ENCODE measurements at places on chromosomes 7 and 10.
A peak's percentile ranks its signal among the peaks of the same experiment; 100 is the strongest.

DNA sequence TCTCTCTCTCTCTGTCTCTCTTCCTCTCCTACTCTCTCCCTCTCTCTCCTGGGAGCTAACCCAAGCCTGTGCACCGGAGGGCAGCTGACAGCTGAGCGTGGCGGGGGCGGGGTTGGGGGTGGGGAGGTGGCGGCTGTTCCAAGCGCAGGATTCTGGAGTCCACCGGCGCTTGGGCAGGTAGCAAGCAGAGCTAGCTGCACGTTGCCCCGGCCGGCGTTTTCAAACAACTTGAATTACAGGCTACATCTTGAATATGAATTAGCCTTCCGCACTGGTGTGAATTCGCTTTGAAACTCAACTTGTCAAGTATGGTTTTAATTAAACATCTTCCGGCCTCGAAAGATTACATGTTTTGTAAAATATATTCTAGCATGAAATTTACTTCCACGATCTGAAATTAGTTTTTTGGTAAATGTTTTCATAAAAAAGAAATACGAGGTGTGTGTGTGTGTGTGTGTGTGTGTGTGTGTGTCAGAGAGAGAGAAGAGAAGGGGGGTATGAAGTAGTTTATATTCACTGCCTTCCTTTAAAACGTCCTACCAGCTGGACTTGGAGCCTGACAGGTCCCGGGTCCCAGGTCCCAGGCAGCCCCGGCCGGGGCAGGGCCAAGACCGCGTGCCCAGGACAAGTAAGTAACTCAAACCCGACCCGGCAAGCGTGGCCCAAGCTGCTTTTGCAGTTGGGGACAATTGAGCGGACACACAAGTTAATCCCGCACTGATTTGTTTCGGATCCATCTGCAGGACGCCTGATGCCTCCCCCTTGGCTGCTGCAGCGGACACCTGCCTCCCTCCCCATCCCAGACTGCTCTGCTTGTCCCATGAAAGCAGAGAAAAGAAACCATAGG is 9.0 kb upstream of the DLX6 start:
- DNase-seq: no peak

GRCh38 chr10:98062424-98062823 is 32.0 kb upstream of the CRTAC1 start:
- no peak for DNase-seq

- no peak for DNase-seq
Measured at GRCh38 chr10:128712661-128713400, 586.6 kb upstream of the MKI67 start.

- no peak for DNase-seq
Measured at GRCh38 chr7:101617451-101618206, 11.5 kb downstream of the MYL10 start.

GRCh38 chr7:36896418-36896817 is 172.1 kb upstream of the AOAH start:
- no peak for DNase-seq

DNA sequence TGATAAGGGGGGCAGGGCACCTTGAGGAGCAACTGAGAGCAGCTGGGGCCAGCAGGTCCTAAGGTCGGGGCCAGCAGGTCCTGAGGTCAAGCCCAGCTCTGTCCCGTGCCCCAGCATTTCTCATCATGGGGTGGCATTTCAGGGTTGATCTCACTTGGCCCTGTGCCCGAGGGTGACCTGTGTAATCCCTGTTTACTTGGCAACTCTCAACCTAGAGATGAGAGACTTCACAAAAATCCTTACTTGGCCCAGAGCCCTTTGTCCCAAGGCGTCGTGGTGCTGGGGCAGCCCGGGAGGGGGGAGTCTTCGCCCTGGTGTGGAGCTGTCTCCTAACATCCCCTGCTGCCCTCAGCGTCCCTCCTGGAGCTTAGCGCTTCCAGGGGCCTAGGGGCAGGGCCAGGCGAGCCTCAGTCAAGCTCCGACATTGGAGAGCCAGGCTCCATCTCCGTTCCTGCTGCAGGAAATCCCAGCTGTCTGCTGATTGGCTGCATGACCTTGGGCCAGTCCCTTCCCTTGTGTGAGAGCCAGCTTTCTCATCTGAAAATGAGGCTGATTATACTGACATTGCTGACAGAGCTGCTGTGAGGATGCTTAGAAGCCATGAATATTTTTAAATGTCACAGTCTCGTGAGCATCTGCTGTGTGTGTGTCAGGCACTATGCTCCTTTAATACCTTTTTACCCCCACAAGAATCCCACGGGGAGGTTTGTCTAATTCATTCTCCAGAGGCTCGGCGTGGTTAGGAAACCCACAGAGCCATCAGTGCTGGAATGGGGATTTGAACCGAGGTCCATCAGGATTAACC is 94.3 kb downstream of the ZMIZ1 start:
- no peak for DNase-seq

GRCh38 chr7:123608991-123609882 is 7.6 kb downstream of the ASB15 start:
- DNase-seq: no peak

DNA sequence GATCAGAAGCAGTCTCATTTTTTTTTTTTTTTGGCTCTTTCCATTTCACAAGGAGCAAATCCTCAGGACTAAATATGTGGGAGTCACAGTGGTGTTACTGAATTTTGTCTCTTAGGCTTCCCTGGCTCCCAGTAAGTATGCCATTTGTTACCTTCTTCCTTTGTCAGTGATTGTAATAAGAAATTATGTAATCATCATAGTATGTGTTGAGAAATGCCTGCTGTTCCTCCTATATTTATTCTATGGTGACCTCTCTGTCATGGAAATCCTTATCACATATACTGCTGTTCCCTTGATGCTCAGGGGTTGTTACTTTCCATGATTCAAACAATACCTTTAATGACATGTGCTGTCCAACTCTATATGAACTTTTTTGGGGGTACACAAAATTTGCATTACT is 4.8 kb upstream of the OR9A4 start:
- DNase-seq: no peak

GRCh38 chr7:11177793-11178192 is 204.1 kb downstream of the PHF14 start:
- no peak for DNase-seq

DNA sequence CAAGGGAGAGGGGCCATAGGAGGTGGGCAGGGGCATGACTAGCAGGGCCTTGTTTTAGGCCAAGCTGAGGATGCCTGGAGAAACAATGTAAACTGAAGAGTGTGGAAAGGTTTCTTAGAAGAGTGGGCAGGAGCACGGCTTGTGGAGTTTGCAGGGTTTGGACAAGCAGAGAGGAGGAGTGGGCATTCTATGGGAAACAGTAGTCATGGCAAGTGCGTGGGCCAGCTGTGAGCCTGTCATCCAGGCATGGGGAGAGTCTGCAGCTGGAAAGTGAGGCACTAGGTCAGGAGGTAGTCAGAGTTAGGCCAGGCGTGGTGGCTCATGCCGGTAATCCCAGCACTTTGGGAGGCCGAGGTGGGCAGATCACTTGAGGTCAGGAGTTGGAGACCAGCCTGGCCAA is 130.1 kb downstream of the SH3PXD2A start:
- DNase-seq: no peak

DNA sequence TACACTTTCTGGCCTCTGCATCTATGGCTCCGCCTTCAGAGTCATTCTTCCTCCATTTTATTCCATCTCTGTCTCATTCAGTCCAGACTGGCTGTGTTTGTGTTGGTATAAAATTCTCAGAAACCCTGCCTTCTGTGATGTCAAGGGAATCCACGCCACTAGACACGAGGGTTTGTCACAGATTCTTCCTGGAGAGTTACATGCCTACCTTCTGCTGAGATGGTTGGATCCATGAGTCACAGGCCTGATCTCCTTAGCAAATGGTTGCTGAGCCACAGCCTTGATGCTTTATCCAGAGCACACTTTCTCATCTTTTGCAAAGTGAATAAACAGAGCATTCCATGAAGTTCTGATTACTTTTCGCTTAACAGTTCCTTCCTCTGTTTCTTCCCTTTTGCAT is 35.9 kb upstream of the TSPAN33 start:
- DNase-seq: no peak

DNA sequence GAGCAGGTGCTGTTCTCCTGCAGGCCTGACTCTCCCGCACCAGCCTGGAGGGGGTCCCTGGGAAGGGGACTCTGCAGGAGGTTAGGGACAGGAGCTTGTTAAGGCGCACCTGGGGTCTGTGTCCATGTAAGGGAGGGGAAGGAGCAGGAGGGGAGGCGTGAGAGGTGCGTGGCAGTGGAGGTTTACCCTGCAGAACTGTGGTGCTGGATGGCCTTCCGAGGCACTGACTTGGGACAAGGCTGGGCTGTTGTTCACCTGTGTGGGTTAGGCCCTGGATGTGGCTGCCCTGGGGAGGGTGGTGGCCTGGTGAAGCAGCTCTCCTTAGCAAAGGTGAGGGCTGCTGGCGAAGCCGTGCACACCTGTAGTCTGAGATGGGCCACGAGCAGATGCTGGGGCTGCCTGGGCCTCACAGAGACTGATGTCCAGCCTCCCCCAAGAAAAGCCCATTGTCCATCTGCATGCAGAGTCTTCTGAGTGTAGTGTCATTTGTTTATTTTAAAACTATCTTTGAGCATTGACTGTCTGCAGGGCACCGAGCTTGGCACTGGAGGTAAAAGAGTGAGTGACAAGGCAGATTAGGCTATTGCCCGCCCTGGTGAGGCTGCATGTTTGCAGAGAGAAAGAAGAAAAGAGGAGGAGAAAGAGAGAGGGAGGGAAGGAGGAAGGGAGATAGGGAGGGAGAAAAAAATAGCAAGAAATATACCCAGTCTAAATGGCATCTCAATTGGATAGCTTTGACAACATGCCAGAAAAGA is 225.3 kb downstream of the GLRX3 start:
- no peak for DNase-seq

DNA sequence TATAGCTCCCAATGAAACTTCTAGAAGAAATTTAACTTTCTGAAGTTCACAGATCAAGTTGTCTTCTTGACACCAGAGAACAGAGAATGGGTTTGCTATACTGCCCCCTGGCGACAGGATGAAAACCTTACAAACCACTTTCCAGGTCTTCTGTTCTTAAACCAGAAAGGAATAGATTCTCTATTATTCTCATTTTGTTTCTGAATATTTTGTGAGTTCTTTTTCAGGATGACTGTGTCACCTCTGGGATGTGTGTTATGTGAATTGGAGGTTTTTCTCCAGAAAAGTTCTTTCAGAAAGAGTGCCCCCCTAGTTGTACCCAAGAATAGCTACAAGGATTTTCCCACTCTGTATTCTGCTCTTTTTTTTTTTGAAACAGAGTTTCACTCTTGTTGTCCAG is 6.3 kb downstream of the IFT22 start:
- peak; percentile 34 for DNase-seq

- DNase-seq: peak; percentile 95
Measured at GRCh38 chr7:128387216-128388144, 22.3 kb downstream of the IMPDH1 start.

- no peak for DNase-seq
Measured at GRCh38 chr7:101877882-101878591, 60.6 kb downstream of the CUX1 start.

DNA sequence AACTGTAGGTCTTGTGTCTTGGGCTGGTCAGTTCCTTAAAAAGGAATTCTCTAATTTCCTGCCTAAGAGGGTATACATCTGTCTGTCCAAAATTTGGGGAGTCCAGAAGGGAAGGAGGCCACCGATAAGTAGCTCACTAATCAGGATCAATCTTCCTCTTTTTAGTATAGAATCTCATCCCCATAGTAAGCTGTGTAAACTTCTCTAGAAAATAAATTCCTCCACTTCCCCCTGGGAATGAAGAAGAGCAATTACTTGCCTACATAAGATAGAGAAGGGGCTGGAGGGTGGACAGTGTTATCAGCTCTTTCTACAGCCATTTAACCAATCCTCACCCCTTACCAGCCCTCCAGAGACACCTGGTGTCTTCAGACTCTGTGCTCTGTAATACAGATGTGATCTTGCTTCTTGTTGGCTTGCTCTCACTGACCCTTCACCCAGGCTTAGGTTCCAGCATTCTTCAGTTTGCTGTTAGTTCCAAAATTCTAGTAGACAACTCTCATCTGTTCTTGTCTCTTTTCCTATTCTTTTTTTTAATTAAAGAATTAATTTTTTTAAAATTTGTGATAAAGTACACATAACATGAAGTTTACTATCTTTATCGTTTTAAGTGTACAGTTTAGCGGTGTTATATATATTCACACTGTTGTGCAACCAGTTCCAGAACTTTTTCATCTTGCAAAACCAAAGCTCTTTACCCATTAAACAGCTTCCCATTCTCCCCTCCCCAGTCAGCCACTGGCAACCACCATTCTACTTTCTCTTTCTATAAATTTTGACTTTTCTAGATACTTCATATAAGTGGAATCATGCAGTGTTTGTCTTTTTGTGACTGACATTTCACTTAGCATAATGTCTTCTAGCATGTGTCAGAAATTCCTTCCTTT is 6.5 kb upstream of the PRKAR2B start:
- no peak for DNase-seq

DNA sequence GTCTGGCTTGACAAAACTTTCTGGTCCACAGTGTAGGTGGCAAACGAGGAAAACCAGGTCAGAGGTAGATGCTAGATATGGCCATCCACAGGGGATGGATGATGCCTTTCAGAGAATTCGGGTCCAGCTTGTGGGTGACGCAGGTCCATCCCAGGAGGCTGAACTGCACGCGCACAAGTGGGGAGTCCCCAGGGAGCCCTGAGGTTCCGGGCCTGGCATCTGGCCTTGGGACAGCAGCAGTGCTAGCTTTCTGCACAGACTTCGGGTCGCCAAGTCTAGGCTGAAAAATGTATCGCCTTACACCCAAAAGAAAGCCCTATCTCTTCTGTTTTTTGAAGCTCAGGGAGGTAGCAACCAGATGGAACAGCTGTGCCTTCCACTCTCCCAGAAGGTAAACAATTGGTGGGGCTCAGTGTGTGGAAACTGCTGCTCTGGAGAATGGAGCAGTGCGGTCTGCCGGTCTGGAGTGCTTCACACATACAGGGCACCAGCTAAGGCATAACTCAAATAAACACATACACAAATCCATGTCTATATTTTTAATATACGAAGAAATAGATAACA is 119.3 kb upstream of the ACBD5 start:
- no peak for DNase-seq

GRCh38 chr7:76318488-76319353 is 16.2 kb downstream of the HSPB1 start:
- DNase-seq: peak; percentile 71

GRCh38 chr7:37354656-37355131 is 94.0 kb downstream of the ELMO1 start:
- no peak for DNase-seq

- no peak for DNase-seq
Measured at GRCh38 chr10:73917566-73918305, 6.8 kb downstream of the PLAU start.

Data from GM19239 (cell line).